ENCODE measurements at places on chromosomes 12 and 14.

- no peak for DNase-seq
These were observed 53.2 kb upstream of the NELL2 start for GRCh38 chr12:44929236-44929885.

DNA sequence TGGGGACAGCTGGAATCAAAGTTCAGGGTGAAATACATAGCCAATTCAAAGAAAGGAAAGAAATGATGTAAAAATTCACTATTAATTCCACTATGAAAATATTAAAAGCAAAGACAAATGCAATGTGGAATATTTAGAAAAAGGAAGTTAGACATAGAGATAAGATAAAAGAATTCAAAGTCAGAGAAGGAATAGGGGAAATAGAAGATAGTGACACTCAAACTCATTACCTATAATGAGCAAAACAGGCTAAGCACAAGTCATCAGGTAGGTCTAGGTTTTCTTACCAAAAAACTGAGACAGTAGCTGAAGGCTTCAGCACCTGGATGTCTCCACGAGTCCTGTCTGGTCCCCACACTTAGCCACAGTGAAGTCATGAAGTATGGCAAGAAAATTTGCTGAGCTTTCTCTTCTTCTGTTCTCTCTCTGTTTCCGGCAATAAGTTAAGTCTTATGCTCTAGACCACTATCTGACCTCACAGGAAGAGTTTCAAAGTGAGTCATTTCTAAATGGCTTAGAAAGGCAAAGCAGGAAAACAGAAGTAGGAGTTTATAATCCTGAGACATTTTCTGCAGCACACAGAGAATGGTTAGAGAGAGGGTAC is at the start of gene C3AR1:
Gene C3AR1, minus strand, starts transcription at position 369 of the 604 bp plus-strand sequence. CDS start 6,174 bp downstream, outside the sequence.
- no peak for DNase-seq

GRCh38 chr12:26874501-26875296 is 41.7 kb upstream of the ITPR2 start:
- DNase-seq: no peak

DNA sequence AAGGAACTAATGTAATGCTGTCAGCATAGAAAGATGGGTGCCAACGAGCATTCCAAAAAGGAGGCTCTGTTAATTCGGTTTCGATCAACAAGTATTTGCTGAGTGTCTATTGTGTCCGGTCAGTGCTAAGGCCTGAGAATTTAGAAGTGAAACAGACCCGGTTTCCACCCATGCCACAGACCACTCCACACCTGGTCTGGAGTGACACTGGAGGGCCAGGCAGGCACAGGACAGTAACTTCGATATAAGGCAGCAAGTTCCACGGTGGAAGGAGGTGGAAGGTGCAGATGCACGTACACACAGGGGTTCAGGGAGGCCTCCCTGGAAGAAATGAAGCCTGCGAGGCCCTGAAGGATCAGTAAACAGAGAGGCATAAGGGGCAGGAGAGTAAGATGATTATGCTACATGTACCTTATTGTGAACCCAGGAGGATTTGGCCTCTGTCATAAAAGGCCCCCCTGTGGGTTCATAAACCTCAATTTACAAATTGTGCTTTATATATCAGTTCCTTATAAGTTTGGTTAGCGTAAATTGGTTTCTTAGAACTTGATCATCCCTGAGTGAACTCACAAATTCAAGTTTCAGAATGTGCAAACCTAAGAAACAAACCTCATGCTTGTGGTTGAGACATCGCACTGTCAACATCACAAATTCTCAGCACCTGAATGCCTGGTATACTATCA is 25.9 kb downstream of the SSH1 start:
- no peak for DNase-seq

DNA sequence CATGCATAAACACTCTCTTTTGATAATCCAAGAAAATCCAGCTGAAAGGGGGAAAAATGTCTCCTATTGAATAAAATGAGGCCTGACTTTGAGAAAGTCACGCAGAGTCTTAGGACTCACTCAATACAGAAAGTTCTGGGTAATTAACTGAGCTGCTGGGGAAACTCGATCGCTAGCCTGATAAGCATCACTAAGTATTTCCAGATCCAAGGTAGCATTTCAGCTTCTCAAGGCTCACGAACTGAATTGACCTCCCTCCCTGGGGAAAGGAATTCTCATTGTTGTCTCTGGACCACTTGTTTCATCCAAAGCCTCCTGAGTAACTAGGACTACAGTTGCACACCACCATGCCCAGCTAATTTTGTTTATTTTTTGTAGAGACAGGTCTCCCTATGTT is 13.8 kb upstream of the ANAPC5 start:
- no peak for DNase-seq

GRCh38 chr12:8849876-8850275 is 27.5 kb downstream of the A2ML1 start:
- DNase-seq: no peak

DNA sequence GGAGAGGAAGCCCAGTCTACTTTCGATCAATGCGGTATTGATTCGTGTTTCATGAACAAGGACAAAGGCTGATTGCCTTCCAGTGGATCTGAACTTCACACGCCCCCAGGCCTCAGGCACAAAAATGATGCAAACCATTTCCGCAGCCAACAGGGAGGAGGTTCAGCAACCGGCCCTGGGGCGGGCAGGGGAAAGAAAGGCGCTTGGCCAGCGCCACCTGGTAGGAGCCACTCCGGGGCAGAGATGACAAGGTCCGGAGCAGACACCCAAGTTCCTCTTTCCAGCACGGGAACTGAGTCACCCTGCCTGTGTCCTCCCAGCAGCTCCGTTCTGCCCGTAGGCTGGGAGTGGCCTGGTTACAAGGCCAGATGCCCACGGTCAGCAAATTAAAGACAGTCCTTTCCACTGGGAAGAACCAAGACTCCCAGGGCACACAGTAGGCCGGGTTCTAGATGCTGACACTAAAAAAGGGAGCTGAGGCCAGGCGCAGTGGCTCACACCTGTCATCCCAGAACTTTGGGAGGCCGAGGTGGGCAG is 136.3 kb downstream of the SCARB1 start:
- peak; percentile 93 for DNase-seq

DNA sequence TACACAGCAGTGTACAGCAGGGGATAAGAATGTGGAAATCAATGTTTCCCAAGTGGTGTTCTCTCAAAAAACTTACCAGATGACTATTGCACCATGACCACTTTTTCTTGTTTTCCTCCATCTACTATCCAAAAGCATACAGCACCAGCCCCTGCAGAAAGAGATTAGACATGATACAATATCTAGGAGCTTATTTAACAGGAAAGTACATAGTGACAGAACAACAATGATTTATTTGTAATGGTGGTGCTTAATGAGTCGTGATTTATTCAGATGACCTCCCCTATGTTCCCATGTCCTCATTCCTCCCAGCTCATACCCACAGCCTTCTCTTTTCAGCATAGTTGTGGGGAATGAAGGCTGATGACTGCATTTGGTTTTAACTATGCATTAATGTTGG is 413.6 kb downstream of the BTG1 start:
- DNase-seq: no peak

- no peak for DNase-seq
These were observed 48.7 kb upstream of the GNG2 start for GRCh38 chr14:51811706-51812105.

- DNase-seq: peak; percentile 63
These were observed 319.8 kb downstream of the ZFP36L1 start for GRCh38 chr14:68473069-68473468.

DNA sequence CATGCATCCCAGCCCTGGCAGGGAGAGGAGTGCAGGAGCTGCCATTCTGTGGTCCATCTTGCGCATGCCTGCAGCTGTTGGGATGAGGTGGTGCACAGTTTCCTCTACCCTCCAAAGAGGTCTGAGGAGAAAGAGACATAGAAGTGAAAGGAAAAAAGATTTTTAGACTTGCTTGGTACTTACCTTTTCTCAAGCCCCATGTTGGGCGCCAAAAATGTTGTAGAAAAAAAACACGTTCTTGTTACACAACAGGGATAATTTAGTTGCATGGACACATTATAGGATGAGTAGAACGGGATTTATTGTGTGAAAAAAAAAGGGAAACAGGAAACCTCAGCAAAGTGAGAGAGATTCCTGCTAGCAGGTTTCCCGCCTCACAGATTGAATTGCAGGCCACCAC is 244.4 kb upstream of the GARIN2 start:
- DNase-seq: no peak

DNA sequence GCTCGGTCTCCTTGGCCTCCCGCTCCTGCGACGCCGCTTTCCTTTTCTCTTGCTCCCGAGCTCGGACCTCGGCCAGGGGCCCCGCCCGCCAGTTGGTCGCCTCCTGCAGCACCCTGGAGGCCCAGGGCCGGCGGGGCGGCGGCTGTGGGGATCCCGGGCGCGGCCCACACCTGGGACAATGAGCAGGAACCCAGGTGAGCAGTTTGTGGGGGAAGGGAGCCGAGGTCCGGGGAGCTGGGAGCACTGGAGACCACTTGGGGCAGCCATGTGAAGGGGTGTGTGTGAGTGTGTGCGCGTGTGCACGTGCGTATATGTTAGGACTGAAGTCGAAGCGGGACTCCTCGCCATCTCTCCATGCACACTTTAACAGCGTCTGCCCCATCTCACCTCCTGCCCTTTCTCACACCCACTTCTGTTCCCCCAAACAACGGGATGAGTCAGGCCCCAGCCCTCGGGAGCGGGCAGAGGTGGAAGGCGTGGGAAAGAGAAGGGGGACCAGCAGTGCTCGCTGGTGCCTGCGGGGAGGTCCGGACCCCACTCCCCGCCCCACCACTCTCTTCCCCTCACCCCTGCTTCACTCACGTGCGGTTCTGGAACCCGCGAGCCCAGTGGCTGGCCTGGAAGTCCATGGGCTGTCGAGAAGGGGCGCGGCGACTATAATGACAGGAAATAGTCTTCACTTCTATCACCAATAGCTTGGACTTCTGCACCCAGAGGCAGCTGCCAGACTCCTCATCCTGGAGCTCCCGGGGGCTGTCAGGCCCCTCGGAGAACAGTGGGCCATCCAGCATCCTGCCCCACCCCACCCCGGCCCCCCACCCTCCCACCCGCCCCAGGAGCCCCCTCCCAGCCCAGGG is 450 bp downstream of the DDN start:
- no peak for DNase-seq

DNA sequence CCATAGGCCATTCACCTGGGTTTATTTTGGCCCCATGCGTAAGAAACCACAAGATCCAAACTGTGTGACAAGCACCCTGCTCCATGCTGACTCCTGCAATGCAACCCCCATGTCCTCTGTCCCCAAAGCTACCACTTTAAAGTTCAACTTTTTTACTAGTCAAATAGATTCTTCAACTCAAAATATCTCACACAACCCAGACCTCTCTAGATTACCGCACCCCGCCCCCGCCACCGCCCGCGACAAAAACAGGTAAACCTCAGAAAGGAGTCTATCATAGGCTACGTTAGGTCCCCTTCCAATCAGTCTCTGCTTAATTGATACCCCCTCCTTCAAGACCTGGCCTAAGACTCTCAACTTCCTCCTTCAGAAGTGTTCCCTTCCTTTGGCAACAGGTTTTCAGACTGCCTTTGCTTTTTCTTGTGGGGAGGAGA is 2.2 kb downstream of the ZFP36L1 start:
- DNase-seq: no peak

DNA sequence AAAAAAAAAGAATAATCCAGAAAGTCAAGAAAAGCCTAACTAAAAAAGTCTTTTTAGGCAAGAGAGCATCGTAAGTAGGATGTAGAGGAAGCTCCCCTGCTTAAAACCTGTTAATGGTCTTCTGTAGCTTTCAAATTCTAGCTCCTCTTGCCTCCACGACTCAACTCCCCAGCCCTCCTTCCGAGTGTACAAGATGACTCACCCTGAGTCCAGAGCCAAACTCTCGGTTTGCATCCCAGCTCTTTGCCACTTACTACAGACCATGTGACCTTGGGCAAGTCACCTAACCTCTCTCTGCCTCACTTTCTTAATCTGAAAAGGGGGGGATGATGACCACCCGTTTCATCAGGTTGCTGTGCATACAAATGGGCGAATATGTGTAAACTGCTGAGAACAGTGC is 460.4 kb downstream of the DPF3 start:
- no peak for DNase-seq

GRCh38 chr12:4037747-4038312 is 164.6 kb upstream of the PARP11 start:
- no peak for DNase-seq

DNA sequence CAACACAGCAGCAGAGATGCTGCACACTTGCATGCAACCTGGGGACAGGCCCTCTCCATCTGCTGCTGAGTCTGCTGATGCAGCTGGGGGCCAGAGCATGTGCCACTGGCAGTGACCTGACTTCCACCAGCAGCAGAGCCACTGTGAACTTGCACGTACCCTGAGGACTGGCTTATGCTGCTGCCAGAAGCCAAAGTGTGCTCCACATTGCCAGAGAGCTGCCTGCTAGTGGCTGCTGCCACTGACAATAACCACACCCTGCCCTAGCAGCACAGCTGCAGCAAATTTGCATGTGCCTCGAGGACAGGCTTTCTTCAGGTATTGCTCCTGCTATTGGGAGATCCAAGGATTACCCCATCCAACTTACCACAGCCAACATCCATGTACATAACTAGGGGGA is 4.5 kb upstream of the PRR4 start:
- no peak for DNase-seq

- DNase-seq: no peak
These were observed 505.0 kb upstream of the FLRT2 start for GRCh38 chr14:85024931-85025330.

GRCh38 chr12:79206871-79207270 is 342.3 kb downstream of the SYT1 start:
- no peak for DNase-seq

- DNase-seq: no peak
These were observed 210.0 kb upstream of the SEL1L start for GRCh38 chr14:81743605-81744004.

DNA sequence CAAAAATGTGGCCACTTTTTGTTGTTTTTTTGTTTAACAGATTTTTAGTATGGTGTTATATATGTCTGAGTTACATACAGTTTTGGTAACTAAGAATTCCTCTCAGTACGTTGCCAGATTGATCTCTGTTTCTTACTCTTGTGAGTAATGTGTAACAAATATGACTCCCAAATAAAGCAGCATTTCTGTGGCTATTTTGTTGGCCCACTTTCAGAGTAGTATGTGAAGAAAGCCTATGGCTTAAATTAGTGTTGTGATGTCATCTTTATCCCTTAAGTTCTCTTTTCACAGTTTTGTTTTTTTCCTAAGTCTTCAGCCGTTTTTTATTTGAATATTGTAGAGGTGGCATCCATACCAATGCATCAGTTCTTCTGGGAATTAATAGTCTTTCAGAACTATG is 10.7 kb downstream of the PCNX4 start:
- no peak for DNase-seq

GRCh38 chr12:2561367-2561766 is 233.4 kb upstream of the FKBP4 start:
- DNase-seq: no peak

DNA sequence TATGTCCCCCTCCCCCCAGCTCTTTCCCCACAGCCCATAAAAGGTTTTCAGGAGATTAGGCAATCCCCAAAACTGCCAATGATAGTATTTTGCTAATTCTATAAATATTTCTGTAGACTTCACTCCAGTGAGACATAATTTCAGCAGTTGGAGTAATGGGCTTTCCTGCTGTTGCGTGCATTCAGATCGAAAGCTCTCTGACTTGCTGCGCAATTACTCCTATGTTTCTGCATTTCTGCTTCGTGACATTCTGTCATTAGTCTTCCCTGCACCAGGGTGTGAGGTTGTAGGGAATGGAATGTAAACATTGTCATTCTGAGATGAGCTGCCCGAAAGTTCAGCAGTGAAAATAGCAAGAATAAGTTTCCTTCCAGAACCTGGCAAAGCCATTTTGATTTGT is 58.2 kb downstream of the SAMD4A start:
- no peak for DNase-seq

GRCh38 chr14:65239143-65239937 is 137.0 kb upstream of the MAX start:
- DNase-seq: no peak
